ENCODE measurements at places on chromosomes 5 and 9.

- no peak for DNase-seq
Observed at GRCh38 chr5:80141681-80142080, 106.5 kb downstream of the THBS4 start.

- DNase-seq: no peak
Observed at GRCh38 chr9:130341128-130341527, 75.6 kb downstream of the HMCN2 start.

DNA sequence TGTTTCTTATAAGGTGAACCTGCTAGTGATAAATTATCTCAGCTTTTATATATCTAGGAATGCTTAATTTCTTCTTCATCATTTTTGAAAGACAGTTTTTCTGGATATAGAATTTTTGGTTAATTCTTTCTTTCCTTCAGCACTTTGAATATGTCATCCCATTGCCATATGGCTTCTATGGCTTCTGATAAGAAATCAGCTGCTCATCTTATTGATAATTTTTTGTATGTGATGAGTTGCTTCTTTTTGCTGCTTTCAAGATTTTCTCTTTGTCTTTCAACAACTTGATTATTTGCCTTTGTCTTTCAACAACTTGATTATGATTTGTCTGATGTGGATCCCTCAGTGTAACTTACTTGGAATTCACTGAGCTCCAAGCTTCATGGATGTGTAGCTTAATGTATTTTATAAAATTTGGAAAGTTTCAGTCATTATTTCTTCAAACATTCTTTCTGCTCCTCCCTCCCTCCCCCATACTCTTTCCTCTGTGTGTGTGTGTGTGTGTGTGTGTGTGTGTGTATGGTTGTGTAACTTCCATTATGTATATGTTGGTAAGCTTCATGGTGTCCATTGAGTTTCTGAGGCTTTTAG, 243.9 kb downstream of the TLE1 start:
- DNase-seq: no peak

- no peak for DNase-seq
Observed at GRCh38 chr5:38739011-38739704, 106.7 kb upstream of the OSMR start.

DNA sequence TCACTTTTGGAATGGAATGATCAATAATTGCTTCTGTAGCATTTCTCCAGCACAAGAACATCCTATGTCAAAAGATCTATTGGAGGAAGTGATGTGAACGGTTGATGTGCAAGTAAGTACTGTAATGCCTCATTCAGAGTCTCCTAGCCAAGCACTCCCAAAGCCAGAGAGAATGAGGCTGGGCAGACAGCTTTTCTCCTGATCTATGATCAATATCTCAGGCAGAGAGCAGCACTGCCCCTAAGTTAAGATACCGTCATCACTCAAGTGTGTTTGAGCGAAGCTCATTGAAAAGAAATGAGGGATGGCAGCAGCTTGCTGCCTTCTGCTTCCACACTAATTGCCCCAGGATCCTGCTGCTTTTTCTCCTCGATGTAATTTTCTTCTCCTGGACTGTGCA, 324.1 kb upstream of the GRAMD2B start:
- no peak for DNase-seq

DNA sequence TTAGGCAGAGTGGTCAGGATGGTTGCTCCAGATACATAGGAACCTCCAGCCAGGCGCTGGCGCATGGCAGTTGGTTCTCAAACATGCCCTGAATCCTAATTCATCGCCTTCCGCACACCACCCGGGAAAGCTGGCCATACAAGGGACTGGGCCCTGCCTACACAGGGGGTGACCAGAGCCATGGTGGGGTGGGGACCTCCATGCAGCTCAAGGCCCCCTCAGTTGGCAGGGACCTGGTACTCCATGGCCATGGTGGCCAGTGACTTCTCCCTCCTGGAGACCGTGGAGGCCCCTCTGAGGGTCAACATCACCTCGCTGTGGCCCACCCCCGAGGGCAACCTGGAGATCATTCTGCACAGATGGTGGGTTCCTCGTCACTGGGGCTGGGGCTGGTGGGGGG, 26.8 kb downstream of the PAEP start:
- DNase-seq: no peak

- DNase-seq: no peak
Observed at GRCh38 chr9:75851917-75852316, 38.6 kb upstream of the PCSK5 start.

GRCh38 chr5:1515311-1515920, 8.3 kb downstream of the LPCAT1 start:
- DNase-seq: no peak

GRCh38 chr9:82106536-82106935, 118.0 kb downstream of the SPATA31D1 start:
- DNase-seq: no peak

- no peak for DNase-seq
Observed at GRCh38 chr5:143758015-143758414, 53.9 kb upstream of the HMHB1 start.

- DNase-seq: no peak
Observed at GRCh38 chr5:31918739-31919138, 255.4 kb downstream of the GOLPH3 start.

DNA sequence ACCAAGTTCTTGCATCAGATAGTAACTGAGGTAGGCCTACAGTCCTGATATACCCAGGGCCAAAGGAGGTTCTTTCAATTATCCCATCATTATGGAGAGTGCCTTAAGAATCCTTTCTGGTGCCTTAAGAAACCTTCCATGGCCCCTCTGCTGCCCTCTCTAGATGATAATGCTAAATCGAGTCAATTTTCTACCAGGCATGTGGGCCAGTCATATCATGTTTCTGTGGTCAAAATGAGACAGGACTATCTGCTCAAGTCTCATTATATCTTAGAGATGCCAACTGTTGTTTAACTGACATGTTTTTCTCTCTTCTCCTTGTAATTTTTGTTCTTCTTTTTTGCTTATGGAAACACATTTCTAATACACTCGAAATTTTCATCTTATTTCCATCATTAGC, 127.6 kb downstream of the EDIL3 start:
- no peak for DNase-seq

GRCh38 chr5:61802456-61802855, 470.4 kb downstream of the ZSWIM6 start:
- no peak for DNase-seq

GRCh38 chr9:137798142-137798541, 79.4 kb upstream of the CACNA1B start:
- DNase-seq: no peak

DNA sequence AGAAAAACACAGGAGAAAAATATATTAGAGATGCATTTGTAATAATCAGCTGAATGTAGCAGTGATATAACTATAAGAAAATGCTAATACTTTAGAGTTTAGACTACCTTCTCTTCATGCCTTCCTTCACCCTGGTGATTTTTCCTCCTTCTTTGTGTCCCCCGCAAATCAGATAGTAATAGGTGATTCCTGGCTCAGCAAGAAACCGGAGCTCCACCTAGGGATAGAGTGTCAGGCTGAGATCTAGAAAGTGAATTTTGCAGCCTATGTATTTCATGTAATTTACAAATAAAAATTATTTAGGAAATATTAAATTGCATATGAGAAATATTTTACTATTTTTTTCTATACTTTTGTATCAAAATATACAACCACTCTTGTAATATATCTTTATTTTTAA, 109.8 kb upstream of the ST8SIA4 start:
- no peak for DNase-seq

DNA sequence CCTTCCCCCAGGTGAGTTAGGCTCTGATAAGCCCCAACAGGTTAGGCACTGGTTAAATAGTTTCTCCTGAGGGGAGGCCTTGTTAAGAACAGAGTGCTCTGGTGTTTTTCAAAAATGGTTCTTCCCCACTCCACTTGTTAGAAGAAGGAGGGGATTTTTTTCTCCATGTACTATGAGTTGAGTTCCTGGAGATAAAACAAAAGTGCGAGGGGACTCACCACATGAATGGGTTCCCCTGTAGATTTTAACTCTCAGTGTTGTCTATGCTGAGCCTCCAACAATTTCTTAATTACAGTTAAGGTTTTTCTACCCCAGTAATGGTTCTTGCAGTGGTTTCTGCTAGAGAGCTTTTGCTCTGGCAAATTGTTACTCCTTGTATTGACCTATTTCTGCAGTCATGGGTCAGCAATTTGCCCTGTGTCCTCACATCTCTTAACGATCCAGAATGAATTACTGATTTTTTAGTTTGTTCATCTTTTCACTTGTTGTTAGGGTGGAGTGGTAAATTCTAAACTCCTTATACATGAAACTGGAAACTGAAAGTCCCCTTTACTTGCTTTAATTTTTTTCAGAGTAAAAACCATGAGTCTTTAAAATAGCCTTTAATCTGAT, 44.4 kb downstream of the SCAMP1 start:
- DNase-seq: no peak

Measured in esophagus squamous epithelium (tissue), 5 donors.